ENCODE measurements at places on chromosomes 11 and 22.

- no peak for DNase-seq
These were observed 17.4 kb downstream of the AMOTL1 start for GRCh38 chr11:94785509-94785908.

DNA sequence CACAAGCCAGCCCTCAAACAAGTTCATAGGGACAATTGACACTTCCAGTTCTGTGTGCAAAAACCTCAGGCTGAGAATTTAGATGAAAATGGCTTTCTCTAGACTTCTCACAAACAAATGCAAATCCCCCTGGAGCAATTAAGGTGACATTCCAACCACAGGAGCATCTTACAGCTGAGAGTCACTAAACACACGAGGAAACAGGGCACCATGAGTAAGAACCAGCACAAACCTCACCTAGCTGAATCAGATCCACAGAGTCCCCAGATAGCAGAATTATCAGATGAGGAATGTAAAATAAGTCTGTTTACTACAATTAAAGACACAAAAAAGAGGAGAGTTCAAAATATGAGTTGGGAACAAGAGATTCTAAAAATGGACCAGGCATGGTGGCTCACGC is 51.5 kb downstream of the RTL6 start:
- no peak for DNase-seq

DNA sequence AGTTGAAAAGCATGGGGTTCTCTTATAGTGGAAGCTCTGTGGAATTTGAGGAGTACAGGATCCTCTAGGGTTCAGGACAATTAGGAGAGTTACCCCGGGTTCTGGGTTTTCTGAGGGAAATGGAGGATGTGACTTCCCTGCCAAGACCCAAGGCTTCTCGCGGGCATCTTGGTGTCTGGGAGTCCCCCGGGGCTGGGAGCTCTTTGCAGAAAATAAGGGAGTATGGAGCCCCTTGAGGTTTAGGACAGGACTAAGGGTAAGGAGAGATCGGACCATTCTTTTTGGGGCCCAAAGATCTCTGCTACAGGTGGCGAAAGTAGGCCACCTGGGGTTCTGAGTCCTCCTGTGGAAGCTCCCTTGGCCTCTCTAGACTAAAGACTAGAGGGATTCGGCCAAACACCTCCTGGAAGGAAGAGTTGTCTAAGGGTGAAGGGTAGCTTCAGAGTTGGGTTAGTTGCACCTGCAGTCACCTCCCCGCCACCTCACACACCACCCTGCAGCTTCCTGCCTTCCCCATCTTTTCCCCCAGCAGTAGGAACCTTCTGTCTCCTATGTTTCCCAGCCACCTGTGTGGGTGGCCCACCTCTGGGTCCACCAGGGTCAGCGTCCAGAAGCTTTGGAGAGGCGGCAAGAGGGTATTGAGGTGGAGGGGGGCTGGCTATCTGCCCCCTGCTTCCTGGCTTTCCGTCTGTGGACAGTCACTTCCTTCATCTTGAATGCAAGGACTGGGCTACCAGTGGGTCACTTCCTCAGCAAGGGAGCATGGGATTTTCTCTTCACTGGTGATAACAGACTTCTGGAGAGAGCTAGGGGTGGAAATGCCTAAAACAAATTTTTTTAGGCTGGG is 908 bp downstream of the LIMK2 start:
- no peak for DNase-seq

DNA sequence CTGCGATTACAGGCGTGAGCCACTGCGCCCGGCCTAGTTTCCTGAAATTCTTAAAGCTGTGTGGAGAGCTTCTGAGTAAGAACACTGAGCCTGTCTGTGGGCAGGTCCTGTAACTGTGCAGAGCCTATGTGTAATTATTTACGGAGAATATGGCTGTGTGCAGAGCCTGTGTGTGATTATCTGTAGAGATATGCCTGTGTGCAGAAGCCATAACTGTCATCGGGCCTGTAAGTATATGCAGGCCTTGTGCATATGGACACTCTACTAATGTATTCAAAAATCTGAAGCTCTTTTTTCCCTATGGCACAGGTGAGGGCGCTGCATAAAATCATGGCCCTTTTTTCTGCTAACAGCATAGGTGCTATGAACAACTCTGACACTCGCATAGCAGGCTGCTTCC is at the start of gene OR52B6:
Gene OR52B6 (plus strand): TSS at position 301 of the 400 bp plus-strand sequence. CDS start 0 bp downstream, at position 301.
- DNase-seq, result no peak

- no peak for DNase-seq
These were observed 43.6 kb downstream of the ARFGAP3 start for GRCh38 chr22:42813501-42813900.

DNA sequence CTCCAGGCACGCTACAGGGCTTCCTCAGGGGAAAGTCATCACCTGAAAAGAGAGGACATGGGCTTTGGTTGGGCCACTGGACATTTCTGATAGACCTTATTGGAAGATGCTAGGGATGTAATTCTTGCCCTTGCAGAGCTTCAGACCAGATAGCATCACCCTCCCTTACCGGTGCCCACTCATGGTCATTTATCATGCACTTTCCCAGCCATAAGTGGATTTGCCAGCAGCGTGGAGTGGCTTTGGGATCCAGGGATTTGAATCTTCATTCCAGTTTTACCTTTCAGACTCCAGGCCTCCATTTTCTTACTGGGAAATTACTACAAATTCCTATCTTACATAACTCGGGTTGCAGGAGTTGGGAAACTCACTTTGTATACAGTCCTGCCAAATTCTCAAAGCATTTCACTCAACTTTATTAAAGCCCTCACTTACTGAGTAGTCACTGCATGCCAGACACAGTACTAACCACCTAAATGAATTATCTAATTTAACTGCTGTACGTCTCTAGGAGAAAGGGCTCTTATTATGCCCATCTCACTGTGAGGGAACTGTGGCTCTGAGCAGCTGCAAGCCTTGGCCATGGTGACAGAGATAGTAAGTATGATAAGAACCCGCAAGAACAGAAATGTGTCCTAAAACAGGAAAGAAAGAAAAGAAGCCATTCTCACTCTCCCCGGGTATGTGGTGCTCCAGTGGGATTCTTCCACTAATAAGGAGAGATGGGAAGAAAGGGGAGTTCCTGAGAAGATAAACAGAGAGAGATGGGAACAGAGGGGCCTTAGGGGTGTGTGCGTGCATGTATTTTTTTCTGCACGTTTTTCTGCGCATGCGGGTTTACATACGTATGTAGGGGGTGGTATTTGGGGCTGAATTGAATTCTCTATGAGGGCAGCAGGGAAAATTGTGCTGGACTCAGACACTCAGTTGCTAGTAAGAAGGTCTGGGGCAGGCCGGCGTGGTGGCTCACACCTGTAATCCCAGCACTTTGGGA is 9.7 kb downstream of the CHRM1 start:
- DNase-seq, result no peak
